Fibroblast of villous mesenchyme (primary cell): ENCODE measurements at places on chromosomes 6 and 20.

DNA sequence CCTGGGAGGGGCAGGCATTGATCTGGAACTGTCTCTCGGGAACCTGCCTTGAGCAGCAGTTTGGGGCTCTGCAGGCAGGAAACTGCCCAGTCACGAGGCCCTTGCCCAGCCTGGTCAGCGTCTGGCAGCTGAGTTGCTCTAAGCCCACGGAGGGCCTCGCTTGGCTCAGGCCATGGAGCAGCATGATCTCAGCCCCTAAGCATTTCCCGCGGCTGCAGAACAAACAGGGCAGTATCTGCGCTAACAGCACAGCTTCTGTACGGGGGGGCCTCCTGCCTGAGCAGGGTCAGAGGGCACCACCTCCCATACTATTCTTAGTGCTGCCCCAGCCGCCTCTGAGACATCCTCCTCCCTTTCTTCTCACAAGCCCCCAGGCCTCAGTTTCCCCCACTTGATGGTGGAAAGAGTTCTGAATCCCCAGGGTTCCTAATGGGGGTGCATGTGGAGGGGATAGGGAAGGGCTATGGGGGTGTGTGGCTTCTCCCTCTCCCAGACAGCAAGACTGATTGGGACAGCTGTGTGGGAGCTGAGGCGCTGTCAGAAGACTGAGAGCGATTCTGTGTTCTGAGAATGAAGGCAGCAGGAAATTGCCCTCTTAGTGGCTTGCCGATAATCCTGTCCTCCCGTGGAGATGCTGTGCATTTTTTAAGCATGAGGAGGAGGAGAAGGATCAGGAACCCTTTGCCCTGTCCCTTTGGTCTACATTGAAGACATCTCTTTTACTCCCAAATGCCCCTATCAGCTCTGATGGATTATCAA, 46.4 kb downstream of the MOCS1 start:
- peak; percentile 94 for DNase-seq

GRCh38 chr6:39215640-39216158, 13.6 kb downstream of the KCNK5 start:
- DNase-seq: no peak

DNA sequence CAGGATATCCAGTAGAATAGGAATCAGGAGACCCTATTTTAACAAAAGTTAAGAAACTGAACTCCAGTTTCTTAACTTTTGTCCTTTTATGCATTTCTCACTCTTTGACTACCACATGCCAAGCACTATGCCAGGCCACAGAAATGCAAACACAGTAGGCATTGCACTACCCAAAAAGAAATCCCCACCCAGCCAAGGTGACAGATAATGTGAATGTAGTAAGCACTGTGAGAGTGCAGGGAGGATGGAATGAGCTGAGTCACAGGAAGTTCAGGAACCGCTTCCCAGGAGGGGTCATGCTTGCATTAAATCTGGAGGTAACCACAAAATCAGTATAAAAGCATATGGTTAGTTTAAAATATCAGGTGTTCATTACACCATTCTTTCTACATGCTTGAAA, 20.1 kb upstream of the FAM83C start:
- DNase-seq: peak; percentile 91

- no peak for DNase-seq
Observed at GRCh38 chr6:144655376-144655775, 370.2 kb downstream of the UTRN start.

DNA sequence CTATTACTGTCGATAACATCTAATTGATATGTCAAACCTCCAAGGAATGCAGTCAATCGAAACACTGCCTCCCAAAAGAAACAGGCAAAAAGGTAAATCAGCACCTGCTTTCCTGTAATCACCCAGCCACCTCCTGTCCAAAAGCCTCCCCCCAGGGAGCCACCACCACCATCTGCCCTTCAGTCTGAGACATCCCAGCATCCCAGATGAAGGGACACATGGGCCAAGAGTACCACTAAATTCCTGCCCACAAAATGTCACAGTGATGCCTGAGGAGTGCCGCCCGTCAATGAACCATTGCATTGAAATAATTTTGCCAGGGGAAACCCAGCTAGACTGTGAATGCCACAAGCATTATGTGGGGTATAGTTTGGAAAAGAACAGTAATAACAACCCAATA, 401.7 kb downstream of the ZFAND3 start:
- no peak for DNase-seq

DNA sequence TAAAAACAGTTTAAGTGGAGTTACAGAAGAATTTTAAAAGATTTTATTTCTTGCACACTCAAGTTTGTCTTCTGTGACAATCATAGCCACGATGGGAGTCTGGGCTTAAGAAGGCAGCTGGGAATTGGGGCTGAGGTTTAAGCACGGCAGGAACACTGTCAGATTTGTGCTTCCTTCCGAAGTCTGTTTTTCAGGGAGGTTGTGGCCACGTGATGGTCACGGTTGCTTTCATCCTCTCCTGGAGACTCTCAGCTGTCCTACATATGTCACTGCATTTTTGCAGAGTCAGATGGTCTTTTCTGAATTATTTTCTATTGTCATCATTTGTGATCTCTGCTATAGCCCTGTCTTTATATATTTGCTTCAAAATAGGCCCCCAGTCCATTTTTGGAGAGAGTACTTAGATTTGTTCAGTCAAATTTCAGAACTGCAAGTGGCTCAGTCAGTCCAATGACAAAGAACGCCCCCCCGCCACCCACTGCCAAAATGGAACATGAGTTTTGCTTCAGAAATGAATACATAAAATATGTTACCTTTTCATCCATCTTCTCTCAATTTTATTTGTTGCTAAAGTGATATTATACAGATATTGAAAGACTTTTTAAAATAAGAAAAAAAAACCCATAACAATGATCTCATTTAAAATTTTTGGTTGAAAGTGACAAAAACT, 111.8 kb upstream of the ZFP64 start:
- no peak for DNase-seq

GRCh38 chr20:50323777-50324775, 133.4 kb downstream of the CEBPB start:
- DNase-seq: no peak

DNA sequence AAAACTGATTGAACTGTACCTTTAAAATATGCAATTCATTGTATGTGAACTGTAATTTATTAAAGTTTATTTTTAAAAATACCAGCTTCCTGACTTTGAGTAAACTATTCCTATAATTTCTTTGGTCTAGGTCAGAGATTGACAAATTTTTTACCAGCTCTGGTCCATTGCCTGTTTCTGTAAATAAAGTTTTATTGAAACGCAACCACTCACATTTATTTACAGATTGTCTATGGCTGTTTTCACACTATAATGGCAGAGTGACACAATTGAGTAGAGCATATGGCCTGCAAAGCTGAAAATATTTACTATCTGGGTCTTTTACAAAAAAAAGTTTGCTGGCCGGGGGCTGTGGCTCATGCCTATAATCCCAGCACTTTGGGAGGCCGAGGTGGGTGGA, 33.0 kb upstream of the NFATC2 start:
- DNase-seq: no peak

GRCh38 chr6:37516076-37516919, 16.6 kb upstream of the CCDC167 start:
- DNase-seq: no peak

DNA sequence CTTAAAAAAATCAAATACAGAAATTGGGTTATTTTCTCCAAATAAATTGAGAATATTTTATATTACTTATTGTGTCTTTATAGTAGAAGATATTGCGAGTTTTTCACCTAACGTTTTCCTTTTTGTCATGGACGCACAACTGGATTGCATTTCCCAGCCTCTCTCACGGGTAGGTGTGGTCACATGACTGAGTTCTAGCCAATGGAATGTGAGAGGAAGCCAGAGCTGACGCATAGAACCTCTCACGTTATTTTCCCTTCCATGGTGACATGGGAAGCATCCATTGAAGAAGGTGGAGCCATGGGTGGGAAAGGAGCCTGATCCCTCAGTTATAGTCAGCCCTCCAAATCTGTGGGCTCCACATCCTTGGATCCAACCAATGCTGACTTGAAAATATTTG, 155.9 kb upstream of the UST start:
- no peak for DNase-seq

DNA sequence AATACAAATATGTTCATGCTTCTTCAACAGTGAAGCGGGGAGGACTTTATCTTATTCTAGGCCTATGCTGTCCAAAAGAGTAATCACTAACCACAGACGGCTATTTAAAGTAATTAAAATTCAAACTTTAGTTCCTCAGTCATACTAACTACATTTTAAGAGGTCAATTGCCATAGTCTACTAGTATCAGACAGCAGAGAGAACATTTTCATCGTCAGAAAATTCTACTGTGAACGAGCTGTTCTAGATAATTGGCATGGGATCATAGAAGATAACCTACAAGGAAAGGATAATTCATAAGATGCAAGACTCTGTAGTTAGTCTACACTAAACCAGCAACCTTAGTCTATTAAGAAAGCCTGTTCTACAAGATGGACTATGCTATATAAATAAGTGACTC, 44.4 kb downstream of the PRKN start:
- DNase-seq: no peak

DNA sequence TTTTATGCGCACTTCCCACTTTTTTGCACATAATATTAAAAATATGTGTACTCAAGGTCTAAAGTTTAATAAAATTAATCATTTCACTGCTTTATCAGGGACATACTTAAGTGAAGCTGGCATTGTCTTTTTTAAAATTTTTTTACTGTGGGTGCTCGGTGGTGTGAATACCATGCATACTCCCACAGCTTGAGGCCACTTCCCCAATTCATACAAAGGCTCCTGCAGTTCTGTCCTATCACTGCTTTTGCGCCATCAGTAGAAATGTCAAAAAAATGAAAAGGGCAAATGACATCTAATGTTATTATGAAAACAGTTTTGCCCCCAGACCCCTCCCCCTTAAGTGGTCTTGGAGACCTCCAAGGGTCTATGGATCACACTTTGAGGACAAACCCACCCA, 464.1 kb upstream of the ARID1B start:
- DNase-seq: no peak

DNA sequence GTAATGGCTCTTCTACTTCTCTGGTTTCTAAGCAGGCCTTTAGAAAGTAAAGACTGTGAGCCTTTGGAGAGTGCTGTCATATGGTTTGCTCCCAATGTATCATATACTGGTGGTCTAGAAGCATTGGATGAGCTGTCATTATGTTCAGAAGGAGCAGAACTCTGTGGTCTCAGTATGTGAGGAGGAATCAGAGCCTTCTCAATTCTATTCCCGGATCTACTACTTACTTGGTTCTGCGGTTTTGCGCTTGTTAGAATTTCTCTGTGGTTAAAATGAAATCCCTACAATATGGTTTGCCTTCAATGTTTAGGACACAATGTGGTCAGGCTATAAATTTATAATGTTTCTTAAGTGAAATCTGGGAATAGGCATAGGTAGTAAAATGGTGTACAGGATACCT, 64.6 kb downstream of the RWDD2A start:
- DNase-seq: peak; percentile 27

DNA sequence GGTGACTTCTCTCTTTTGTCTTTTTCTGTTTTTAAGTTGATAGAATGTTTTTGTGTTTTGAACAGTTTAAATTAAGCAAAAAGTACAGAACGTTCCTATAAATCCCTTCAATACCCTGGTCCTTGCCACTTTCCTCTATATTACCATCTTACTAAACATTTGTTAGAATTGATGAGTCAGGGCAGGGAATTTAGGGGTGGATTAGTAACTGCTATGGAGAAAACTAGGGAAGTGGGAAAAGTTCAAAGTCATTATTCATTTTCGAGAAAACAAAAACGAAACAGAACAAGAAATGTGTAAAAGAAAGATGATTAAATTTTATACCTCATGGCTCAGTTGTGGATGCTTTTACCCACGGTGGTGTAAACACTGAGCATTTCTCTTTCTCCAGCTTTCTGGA, 240.4 kb upstream of the SULF2 start:
- peak; percentile 84 for DNase-seq

DNA sequence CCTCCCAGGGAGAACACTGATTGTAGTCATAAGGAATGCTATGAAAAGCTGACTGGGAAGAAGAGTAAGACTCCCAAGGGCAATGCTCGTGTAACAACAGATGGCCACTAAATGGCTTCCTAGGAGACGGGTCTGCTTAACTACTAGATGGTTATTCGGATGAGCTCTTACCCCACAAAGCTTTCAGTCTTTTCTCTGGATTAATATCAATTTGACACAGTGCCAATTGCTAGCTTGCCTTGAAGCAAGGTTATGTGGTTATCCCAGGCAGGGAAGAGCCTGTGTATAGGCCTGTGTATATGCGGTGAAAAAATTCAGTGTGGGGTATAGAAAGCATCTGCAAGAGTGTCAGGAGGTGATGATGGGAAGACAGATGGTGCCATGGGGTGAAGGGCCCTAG, 86.4 kb upstream of the NOX3 start:
- no peak for DNase-seq

DNA sequence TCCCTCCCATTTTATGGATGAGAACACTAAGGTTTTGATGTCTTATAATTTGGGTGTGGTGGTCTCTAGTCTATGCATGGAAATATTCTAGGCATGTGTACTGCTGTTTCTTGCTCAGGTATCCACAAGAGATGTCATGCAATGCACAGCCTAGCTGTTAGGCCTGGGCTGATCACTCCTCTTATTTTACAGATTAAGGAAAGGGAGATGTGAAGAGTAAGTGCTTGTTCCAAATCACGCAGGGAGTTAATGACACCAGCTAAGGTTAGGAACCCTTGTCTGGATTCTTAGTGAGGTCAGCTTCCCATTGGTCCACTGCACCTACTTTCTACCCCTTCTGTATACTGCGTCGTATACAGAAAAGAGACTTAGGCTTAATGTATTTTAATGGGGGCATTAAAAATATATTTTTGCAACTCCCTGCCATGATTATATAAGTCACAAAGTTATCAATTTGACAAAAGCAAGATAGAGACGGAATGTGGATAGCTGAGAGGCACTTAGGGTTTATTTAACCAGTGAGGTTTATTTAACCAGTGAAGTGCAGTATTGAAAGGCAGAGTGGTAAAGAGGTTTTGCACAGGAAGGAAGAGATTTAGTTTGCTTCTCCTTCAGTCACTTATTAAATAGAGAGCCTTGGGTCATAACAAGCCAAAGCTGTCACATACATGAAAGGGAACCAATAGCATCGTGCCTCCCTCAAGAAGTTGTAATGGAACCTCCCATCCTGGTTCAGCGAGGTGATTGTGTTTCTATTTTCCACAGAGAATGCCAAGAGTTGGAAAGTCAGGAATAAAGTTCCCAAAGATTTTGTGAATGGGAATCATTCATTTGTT, 95.0 kb upstream of the FAM184A start:
- no peak for DNase-seq

- no peak for DNase-seq
Observed at GRCh38 chr6:137646484-137646883, 152.3 kb upstream of the OLIG3 start.

DNA sequence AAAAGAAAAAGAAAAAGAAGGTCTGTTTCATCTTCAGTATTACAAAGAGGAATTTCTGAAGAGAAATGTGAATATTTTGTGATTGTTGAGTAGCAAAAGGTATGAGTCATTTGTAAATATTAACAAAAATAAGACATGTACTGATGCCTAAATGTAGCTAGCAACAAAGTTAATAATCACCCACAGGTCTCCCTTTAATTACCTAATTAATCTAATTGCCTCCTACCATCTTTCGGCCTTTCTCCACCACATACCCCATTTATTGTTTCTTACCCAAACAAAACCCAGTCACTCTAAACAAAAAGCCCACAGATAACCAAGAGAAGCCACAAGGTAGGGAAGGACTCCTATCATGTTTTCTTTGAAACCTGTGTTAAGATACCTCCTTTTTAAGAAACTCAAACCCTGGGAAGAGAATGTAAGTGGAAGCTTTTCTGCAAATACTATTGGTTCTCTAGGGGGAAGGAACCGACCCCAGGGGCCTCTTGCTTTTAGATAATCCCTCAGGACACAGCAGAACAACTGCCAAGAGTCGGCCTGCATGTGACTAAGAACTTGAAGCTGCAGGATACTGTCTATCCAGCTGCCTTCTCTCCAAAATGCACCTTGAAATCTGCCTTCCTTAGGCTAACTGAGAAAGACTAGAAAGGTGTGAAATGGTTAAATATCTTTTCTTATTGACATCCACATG, 16.1 kb upstream of the STK38 start:
- peak; percentile 37 for DNase-seq
